IMR-90 (cell line): ENCODE measurements at places on chromosomes 4 and X. TPM values are rescaled to one million over a fixed set of nuclear protein-coding genes. Genes with fewer than 3 reads are reported as not detected.

Gene GPR34
- total RNA-seq, result not detected in 2 replicates

Gene HGFAC
- not detected in 2 replicates for total RNA-seq

Gene SPANXA2
- not detected in 2 replicates for total RNA-seq

Gene GPR78
- total RNA-seq, result under 0.01 TPM in 2 replicates

Gene CXCL3
- total RNA-seq, result 0.18 TPM in 1 of 2 replicates, not detected in the other

Gene MAGEA4
- total RNA-seq, result not detected in 2 replicates

Gene JADE3
- total RNA-seq, result 4.4 and 4.7 TPM in 2 replicates

Gene TBC1D1
- 90.3 and 104 TPM in 2 replicates for total RNA-seq

Gene MBTPS2
- total RNA-seq, result 4.7 and 6.9 TPM in 2 replicates

Gene GABRA4
- 1.7 and 1.8 TPM in 2 replicates for total RNA-seq

Gene FHIP1A
- under 0.01 and 0.18 TPM in 2 replicates for total RNA-seq

Gene FREM3
- total RNA-seq, result not detected in 2 replicates

Gene F9
- total RNA-seq, result not detected in 2 replicates

Gene CD38
- not detected in 2 replicates for total RNA-seq

Gene RAB9B
- 0.90 and 1.1 TPM in 2 replicates for total RNA-seq

Gene LINC00632
- 6.4 and 7.2 TPM in 2 replicates for total RNA-seq

Gene HTN3
- not detected in 2 replicates for total RNA-seq

Gene SYP
- under 0.01 TPM in 1 of 2 replicates, not detected in the other for total RNA-seq

Gene CRLF2
- not detected in 2 replicates for total RNA-seq

Gene KCNIP4
- not detected in 2 replicates for total RNA-seq

Gene PHKA2
- total RNA-seq, result 9.4 and 10.0 TPM in 2 replicates

Gene NSUN7
- not detected in 2 replicates for total RNA-seq
